ENCODE measurements at places on chromosomes 13 and 19.

DNA sequence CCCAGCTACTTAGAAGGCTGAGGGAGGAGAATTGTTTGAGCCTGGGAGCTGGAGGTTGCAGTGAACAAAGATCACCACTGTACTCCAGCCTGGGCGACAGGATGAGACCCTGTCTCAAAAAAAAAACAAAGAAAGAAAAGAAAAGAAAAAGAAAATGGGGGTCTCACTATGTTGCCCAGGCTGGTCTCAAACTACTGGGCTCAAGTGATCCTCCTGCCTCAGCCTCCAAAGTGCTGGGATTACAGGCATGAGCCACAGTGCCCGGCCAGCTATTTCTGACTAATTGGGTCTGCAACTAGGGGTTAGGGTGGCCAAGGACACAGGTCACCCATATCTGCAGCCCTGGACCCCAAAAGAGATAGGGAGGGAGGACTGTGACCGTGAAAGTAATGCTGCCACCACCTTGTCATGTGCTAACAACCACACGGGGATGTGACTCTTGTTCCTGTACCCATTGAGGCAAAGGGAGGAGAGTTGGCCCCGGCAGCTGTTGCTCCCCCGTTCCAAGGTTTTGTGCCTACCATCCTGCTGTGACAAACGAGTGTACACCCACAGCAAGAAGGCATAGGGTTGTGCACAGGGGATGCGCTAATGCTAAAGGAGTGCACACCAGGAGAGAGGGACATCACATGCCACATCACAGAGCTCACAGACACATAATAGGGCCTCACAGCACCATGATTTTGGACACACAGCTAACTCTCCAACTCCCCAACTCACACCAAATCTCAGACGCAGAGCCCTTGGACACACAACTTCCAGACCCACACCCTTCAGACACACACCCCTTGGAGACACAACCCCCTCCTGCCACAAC, 619 bp downstream of the MEF2B start:
- no peak for DNase-seq

DNA sequence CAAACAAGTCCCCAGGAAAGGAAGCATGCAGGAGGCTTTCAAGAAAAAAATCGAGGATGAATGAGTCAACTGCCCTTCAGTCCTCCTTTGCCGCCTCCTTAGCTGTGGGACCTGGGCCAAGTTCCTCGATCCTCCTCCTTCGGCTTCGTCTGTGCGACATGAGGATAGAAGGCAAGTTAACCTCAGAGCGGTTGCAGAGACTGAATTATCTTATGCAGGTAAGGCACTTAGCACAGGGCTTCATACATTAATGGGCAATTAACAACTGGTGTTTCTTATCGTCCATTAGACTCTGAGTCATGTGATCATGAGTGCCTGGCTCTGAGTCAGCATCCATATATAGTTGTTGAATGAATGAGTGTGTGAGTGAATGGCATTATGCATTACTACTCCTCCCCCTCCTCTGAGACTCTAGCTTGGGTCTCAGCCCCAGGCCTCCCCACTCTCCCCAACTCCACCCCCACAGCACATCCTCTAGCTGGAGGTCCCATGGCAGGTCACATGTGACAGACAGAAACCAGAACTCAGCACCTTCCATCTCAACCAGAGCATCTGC, 1.6 kb upstream of the TTC9B start:
- no peak for DNase-seq

DNA sequence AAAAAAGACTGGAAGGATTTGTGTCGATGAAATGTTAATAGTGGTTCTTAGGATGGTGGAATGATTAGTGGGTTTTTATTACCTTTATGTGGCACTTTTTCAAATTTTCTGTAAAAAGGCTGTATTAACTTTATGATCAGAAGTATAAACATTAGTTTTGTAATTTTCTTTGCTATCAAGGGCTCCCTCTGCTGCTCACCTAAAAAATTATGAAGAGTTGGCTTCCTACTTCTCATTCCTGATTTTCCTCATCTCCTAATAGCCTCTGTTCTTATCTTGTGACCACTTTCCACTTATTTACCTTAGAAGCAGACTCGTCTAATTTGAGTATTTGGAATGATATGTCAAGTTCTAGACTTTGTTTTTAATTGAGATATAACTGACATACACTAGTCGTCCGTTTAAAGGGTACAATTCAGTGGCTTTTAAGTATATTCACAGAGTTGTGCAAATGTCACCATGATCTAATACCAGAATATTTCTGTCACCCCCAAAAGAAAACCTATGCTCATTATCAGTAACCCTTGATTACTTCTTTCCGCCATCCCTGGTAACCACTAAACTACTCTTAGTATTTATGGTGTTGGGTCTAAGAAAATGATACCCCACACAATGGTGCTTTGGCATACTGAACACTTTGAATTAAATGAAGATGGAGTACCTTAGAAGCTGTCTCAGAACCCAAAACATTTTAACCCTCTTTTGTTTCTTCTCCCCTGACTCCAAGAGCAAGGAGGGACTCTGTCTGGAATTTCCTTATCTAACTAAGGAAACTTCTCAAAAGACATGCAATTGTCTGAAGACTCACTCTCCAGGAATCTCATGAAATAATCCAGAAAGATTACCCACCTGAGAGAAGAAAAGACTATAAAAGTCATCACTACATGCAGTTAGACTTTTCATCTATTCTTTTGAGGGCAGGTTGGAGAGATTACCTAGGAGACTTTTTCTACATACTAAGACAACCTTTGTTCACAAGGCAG, 311.3 kb downstream of the DLEU7 start:
- DNase-seq, result no peak

GRCh38 chr19:18208098-18208951, 4.5 kb upstream of the RAB3A start:
- DNase-seq, result no peak

DNA sequence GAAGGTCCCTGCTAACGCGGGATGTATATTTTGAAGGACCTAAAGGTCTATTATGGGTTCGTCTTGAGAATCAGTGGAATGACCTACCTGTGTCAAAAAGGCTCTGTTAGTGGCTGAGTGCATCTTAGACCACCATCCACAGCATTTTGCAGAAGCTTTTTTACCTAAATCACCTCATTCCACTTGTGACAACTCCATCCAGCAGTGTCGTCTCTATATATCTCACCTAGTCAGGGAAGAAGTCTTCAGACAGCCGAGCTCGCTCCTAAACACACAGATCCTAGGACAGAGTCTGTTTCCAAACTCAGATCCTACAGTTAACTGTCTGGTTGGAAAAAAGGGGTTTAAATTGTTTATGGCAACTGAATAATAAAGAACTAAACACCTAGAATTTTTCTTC, 33.7 kb downstream of the COL4A1 start:
- DNase-seq, result no peak

- DNase-seq, result peak; percentile 21
These were observed 48.6 kb upstream of the GTF3A start for GRCh38 chr13:27375686-27376326.

DNA sequence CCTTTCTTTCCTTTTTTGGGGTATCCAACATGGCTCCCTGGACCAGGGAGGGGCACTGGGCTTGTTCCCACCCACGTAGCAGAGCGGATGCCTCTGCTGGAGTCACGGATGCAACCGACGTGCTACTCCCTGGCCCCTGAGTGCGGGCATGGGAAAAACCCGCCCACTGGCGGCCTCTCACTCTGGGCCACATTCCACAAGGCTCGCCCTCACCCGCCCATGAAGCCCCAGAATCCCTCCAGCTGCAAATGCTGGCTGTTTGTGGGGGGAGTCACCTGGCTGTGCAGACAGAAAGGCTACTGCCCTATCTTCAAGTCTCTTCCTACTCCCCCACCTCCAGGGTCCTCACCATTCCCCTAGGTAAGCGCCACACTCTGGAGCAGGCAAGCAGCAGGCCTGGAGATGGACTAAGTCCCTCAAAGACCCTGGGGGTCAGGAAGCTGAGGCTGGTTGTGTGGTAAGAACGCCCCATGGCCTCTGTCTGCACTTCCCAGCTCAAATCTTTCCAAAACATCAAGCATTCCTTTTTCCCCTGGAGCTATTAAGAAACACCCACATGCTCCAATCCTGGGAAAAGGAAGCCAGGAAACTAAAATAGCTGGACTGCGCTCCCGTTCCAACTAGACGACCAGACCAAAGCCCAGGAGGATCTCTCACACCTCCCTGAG, 17.9 kb upstream of the EPHX3 start:
- no peak for DNase-seq

GRCh38 chr19:53463263-53463662, 4.3 kb upstream of the ZNF813 start:
- no peak for DNase-seq

DNA sequence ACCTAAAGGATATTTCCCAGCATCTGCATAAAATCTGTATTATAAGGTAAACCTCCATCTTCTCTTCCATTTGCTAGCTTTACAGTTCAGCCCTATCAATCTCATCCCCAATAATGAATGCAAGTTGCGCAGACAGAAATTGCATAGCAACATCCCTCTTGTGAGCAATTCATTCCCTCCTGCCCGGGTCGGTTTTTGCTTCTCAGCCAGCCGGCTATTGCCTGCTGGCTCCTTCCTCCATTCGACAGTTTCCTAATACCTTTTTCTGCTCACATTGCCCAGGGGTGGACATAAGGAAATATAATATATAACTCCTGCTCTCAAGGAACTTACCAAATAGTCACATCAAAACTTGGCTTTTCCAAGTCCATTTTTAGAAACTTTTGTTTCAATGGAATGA, 125.2 kb downstream of the FGF9 start:
- DNase-seq, result no peak

- no peak for DNase-seq
These were observed 136.7 kb downstream of the SIPA1L3 start for GRCh38 chr19:38043649-38044144.

GRCh38 chr19:17751103-17751911, at the start of gene FCHO1:
Gene FCHO1 (plus strand): TSS chr19:17751477. CDS start chr19:17755165, 3,688 bp downstream.
- DNase-seq, result no peak

DNA sequence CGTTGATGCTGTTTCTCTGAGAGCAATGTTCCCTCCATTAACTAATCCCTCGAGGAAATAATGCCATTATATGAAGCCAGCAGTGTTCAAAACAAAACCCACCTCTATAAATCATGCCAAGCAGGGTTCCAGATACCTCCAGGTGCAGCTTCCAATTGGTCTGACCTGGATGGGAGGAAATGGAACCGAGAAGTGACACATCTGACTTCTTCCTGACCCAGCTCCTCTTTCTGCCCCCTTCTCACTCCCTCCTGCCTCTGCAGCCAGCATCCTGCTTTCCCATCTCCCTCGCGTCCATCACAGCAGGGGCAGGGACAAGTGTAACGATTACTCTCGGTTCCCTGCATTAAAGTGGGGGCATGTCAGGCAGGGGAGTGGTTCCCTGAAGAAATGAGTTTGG, 37.5 kb downstream of the HSPH1 start:
- no peak for DNase-seq

DNA sequence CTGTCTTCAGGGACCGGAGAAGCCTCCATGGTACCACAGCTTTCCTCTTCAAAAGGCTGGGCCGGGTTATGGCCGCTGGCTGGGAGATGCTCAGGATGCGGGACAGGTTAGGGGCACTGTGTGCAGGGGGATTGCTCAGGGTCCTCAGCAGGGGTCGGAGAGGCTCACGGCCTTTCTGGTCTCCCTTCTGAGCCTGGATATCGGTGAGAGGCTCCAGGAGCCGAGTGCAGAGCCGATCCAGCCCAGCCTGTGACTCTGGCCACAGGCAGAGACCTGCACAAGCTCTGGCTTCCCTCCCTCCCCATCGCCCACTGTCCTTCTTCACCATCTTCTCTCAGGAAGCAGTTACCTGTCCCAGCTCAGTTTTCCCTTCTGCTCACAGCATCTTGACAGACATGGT, 306.0 kb downstream of the ZNF536 start:
- no peak for DNase-seq

GRCh38 chr13:32246468-32246867, 68.7 kb downstream of the ZAR1L start:
- DNase-seq, result peak; percentile 1

DNA sequence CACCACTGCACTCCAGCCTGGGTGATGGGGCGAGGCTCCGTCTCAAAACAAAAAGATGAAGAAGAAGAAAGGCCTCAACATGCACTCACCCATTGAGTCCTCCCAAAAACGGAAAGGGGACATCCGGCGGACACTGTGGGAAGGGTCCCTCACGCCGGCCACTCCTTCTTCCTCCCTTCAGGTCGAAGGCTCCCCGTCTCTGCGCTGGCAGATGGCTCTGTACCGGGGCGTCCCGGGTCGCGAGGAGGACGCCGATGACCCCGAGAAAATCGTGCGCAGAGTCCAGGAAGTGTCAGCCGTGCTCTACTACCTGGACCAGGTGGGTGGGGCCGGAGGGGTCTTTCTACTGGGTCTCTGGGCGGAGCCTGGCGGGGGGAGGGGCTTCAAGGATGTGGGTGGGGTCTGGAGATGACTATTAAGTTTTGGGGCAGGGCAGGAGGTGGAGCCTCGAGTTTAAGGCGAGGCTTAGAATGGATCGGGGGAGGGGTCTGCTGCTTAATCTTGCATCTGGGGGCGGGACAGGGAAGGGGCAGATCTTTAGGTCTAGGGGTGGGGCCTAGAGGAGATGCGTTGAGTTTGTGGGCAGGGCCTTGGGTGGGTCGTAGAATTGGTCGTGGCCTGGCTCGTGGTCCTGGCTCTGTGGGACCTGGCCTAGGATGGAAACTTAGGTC, 90.2 kb downstream of the MAP4K1 start:
- no peak for DNase-seq
